ENCODE measurements at places on chromosomes 2 and 18. TPM values are rescaled to one million over a fixed set of nuclear protein-coding genes. Genes with fewer than 3 reads are reported as not detected.

GRCh38 chr2:219433666-219434467 lies 776 bp upstream of the SPEG start:
- DNase-seq = peak; percentile 59

The ERBB4 gene
- not detected for total RNA-seq

DNA sequence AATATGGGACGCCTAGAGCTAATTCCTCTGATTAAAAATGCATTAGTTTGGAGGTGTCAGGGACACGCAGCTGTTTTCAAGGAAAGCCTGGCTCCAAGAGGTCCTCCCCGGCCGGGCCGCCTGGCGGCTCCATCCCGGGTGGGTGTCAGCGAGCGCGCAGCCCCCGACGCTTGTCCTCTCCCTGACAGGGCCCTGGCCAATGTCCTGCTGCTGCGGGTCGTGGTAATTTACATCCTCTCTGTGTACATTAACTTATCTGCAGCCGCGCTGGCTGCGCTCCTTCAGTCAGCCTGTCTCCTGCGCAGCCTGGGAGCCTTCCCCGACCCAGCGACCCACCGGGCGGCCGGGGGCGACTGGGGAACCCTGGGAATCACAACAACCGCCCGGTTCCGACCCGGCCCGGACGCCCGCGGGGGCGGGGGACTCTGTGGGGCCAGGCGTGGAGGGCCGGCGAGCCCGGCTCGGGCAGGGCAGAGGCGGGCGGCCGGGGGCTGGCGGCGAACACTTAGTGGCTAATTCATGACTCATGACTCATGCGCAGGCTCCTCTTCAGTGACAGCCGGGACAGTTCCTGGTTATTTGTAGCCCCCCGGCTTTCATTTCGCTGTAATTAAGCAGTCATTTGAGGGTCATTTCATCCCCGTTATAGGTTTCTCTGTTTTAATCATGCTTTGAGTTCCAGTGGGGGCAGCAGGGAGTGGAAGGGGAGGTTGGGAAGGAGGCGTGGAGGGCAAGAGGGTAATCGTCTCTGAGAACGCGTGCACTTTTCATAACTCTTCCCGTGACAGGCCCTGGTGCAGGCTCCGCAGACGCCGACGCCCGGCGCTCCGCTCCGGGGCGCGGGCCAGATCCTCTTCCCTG lies 141.9 kb upstream of the CTAGE1 start:
- DNase-seq = no peak

DNA sequence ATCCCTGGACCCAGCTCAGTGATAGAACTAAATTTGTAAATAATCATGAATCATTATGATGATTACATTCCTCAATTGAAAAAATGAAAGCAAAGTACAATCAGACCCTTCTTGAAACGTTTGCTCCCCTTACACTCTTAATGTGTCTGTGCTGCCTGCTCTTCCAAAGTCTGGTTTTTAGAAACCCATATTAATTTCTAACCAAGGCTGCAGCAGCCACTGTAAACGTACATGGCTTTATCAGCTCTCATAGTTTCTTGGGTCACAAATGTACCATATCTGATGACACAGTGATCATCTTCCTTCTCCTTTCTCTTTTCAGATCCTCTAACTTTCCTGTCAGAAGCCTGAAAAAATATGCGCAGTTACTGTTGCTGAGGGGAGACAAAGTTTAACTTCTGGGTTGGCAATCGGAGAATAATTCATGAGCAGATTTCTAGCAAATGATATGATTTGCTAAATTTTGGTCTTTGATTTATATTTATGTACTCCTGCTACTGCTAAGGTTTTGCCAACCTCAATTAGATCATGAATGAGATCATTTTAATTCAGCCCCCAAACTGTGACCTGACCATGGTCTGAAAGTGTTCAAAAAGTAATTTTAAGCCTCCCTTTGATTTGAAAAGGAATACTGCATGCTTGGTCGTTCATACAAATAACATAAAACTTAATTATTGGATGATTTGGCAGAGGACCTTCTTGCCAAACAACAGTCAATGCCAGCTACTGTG lies 12.3 kb downstream of the ZEB2 start:
- no peak for DNase-seq

The ST8SIA5 gene
- not detected for total RNA-seq

The TGIF1 gene
- 55.3 TPM for total RNA-seq

The MAB21L4 gene
- not detected for total RNA-seq

DNA sequence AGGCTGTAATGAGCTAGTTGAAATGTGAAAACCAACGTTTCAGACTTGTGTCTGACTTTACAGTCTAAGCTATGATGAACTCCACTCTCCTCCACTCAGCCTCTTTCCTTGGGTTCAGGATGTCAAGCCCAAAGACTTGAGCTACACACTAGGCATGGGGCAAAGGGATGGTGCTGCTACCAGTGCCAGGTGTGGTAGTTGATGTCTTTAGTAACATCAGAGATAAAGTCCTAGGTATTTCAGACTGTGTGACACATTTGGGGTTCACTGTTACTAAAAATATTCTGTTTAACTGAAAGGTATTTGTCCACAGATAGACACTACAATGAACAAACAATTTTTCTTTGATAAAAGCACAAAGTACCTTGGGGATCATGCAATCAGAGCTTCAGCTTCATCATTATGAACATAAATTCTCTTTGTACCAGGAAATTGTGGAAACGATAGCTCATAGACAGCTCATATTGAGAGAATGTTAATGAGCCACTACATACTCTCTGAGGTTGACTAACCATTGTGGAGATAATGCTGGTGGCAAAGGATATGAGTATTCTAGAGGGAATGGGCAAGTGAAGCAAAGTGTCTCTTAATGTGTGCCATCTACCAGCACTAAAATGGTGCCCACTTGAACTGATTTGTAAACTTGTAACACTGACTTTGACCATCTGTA lies 253.7 kb upstream of the THUMPD2 start:
- DNase-seq = peak; percentile 96

The CCDC141 gene
- total RNA-seq = 0.03 TPM

GRCh38 chr18:23568281-23569138 lies 17.8 kb downstream of the NPC1 start:
- DNase-seq = no peak

GRCh38 chr18:39441648-39442047 lies 1876.0 kb upstream of the CELF4 start:
- DNase-seq = no peak

The HJURP gene
- total RNA-seq = 32.0 TPM

GRCh38 chr18:53838746-53839145 lies 385.7 kb downstream of the MBD2 start:
- no peak for DNase-seq

DNA sequence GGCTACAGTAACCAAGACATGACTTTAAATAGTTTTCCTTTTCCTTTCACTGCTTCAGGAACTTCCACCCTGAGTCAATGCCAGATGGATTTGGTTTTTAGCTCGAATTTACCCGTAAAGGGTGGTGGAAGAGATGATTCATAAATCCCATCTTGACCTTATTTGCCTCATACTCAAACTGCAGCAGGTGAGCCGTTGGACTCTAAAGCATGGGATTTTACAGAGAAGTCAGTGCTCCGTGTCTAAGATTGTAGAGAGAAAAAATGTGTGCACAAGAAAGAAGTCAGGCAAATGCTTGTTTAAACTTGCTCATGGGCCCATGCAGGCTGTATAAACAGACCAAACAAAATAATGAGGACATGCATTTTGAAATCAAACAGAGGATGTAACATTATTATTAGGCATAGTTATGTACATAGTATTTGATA lies 369.7 kb upstream of the TRIB2 start:
- no peak for DNase-seq

The SLC19A3 gene
- total RNA-seq = not detected

DNA sequence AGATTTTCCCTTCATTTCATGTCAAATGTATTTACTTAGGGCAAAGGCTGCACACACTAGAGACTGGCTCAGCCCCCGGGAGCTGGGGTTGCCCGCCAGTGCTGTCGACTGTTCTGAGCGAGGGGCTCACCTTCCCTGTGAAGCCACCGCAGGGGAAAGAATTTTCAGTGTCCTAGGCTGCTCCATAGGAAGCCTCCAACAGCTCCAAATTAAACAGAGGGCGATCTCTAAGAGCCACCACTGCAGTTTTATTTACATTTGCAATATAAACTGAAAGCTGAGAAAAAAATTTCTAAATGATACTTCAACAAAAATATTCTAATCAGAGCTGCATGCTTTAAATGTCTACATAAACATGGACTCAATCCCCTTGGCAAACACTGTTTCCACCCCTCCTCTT lies 54.0 kb downstream of the UXS1 start:
- DNase-seq = no peak

The NCKAP5 gene
- 4.1 TPM for total RNA-seq

- no peak for DNase-seq
Measured at GRCh38 chr18:28512357-28512756, 335.4 kb upstream of the CDH2 start.

- DNase-seq = no peak
Measured at GRCh38 chr2:234858145-234858544, 93.7 kb upstream of the SH3BP4 start.

- DNase-seq = no peak
Measured at GRCh38 chr2:128636802-128637147, 318.1 kb upstream of the HS6ST1 start.

GRCh38 chr2:85578243-85579180 lies 1.1 kb downstream of the VAMP8 start:
- no peak for DNase-seq

GRCh38 chr2:58594762-58595161 lies 353.6 kb upstream of the FANCL start:
- no peak for DNase-seq

DNA sequence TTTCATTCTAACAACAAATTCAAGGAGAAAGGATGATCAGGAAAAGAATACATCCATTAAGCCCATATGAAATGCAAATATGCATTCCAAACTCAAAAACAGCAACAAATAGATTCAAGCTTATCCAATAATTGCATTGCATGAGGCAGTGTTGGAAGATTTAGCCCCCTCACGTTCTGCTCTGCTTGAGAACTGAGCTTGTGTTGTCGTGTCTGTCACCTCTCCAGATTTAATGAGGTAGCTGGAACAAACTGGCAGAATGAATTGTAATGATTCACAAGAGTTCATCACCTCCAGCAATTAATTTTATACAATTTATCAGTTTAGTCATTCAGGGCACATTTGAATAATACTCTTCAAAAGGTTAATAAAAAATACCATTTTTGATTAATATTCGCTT lies 54.8 kb downstream of the AP1S3 start:
- DNase-seq = no peak

DNA sequence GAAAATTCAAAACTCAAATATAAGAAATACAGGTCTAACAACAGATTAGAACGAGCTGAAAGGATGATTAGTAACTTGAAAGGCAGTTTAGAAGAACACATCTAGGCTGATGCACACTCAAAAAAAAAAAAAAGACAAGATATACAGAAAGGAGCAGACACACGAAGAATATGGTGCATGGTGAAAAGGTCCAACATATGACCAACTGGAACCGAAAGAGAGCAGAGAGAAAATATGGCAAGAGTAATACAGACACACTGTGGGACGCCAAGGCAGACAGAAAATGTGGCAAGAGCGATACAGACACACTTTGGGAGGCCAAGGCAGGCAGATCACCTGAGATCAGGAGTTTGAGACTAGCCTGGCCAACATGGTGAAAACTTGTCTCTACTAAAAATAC lies 39.8 kb downstream of the NDUFA10 start:
- no peak for DNase-seq

- no peak for DNase-seq
Measured at GRCh38 chr2:99279969-99280695, 20.9 kb downstream of the LYG1 start.

- DNase-seq = peak; percentile 37
Measured at GRCh38 chr2:9099341-9099751, 95.9 kb upstream of the MBOAT2 start.

DNA sequence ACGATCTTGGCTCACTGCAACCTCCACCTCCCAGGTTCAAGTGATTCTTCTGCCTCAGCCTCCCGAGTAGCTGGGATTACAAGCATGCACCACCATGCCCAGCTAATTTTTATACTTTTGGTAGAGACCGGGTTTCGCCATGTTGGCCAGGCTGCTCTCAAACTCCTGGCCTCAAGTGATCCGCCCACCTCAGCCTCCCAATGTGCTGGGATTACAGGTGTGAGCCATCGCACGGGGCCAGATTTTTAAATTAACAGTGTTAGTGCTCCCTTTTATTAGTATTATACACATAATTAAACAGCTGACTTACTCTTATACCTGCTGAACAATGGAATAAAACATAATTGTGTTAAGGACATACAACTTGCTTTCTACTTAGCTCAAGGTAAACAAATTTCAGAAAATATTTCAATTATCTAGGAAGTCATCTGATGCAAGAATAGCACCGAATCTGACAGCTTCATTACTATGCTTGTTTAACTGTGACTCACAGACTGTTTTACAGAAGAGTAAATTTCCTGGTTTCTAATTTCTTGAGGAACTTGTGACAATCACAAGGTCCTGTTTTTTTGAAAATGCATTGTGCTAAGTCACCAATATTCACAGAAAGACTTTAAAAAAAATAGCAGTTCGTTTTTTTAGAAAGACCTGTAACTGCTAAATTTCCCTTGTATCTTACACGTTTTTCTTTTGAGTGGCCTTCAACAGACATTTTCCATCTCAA lies 51.2 kb downstream of the SPIRE1 start:
- peak; percentile 58 for DNase-seq

- no peak for DNase-seq
Measured at GRCh38 chr2:19823507-19823906, 78.3 kb downstream of the TTC32 start.

GRCh38 chr18:79919089-79919488 lies 32.4 kb downstream of the SLC66A2 start:
- no peak for DNase-seq

- no peak for DNase-seq
Measured at GRCh38 chr2:25276569-25277465, 64.9 kb downstream of the DNMT3A start.

- no peak for DNase-seq
Measured at GRCh38 chr2:88606371-88607030, 20.8 kb downstream of the EIF2AK3 start.

DNA sequence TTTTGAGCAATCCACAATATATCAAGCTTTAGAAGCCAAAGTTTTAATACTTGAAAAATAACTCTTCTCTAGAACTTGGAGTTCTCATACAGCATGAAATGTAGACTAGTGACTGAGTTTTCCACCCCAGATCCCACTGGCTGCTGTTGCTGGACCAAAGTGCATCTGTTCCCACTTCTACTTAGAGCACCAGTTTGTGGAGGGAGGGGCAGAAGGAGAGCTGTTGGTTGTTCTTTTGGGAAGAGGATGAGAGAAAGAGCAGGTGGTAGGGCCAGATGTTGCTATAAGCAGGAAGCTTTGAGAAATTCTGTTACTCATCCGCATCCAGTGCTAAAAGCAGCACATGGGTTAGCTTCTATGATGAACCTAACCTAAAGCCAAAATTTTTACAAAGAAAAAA lies 59.0 kb downstream of the MBD2 start:
- DNase-seq = no peak
